Stimulated activated CD8-positive, alpha-beta memory T cell treated with anti-CD3 and anti-CD28 coated beads, Interleukin-2, amount 100 ng/mL, for 48 hours (primary cell): ENCODE measurements at places on chromosomes 6 and 20.
A peak's percentile ranks its signal among the peaks of the same experiment; 100 is the strongest.

DNA sequence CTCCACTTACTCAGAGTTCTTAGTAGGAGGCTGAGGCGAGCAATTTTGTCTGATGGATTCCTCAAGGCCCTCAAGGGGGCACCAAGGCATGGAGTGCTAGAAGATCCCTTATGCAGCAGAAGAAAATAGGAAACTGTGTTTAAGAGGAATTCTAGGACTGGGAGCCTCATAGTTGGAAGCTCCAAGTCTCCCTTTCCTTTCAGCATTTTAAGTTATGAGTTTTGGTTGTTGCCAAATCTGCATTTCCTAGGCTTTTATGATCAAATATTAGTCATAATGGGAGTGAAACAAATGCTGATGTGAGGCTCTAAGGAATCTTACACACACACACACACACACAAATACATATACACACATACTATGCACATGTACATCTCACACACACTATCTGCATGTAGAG is 714.0 kb downstream of the UTRN start:
- DNase-seq: no peak

- DNase-seq: no peak
Measured at GRCh38 chr6:111228094-111228493, 140.8 kb downstream of the SLC16A10 start.

DNA sequence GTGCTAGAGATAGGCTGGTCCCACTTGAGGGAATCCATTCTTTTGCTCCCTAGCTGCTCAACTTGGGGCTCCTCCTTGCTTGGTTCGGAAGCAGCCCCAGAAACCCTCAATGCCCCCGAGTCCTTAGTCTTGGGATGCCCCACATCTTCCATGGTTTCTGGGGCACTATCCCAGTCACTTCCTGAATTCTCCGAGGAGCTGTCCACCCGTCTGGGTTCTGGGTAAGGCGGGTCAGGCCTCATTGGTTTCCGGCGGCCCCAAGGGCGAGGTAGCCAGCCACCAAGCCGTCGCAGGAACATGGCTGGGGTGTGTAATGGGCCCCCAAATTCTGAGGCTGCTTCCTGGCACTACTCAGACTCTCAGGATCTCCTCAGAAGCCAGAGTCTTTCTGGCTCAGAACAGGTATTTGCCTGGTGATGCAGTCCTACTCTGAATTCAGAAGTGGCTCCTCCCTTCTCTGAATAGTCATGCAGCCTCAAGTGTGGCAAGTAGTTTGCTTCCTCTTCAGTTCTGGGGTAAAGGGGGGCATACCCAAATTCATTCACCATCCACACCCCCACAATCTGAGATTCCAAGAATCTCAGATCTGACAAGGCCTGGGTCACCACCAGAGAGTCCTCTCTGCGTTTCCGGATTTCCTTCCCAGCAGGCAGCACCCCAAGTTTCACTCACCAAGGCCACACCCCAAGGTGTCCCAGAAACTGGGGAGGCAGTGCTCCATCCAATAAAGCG is 763 bp downstream of the C6orf47 start:
- DNase-seq: peak; percentile 23

GRCh38 chr6:163585932-163586437 is 171.5 kb downstream of the QKI start:
- DNase-seq: no peak

GRCh38 chr6:147260091-147260490 is 55.9 kb downstream of the STXBP5 start:
- no peak for DNase-seq

- no peak for DNase-seq
Measured at GRCh38 chr6:158414851-158415262, 102.6 kb downstream of the TULP4 start.

DNA sequence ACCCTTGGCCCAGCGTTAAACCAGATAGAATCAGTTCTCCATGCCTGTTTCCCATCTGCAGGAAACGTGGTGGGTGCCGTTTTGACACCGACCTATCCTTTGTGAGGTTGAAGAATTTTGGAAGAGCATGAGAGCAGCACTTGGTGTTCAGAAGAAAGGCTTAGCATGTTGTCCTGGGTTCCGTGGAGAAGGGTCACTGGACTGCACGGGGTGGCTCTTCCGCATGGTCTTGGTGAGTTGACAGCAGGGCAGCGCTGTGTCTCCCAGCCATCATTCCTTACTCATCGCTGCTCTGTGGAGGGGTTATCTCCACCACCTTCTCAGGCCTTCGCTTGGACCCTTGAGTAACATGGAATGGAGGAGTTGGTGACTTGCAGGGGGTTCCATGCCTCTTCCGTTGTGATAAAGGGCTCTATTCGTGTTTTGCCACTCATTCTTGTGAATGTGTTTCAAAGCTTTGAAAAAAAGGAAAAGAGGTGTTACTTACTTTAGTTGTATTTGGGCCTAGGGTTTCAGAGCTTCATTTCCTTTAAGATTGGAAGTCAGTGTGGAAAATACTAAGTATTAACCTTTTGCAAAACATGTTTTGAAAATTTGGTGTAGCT is 8.2 kb downstream of the HIVEP1 start:
- DNase-seq: no peak

DNA sequence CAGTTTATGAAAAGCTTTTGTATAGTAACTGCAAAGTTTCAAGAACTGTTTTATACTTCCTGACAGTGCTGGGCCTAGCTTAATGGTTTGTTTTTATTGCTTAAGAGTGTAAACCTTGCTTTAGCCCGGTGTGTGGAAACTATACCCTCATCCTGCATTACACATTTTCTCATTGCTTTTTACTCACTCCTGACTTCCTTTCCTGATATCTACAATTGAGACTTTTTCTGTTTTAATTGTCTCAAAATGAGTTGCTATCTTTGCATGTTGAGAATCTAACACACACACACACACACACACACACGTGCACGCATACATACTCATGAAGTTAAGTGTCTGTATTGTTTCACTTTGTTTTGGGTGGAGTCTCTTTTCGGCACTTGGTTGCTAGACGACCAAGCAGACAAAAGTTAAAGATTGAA is 16.7 kb downstream of the BMP2 start:
- DNase-seq: no peak

DNA sequence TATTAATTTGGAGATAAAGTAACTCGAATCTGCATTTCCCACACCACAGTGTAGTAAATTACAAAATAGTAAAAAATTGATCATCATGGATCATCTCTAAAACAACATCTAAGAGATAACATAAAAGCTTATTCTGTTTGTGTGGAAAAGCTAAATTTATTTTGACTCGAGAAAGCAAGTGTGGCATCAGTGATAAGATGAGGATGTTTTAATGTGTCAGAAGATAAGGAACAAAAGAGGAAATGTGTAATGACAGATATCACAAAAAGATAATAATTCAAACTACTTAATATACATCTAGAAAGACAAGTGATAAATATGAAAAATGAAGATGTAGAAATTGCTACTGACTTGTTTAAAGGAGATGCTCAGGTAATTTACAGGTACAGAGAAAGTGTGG is 74.1 kb downstream of the DNAH8 start:
- no peak for DNase-seq

- no peak for DNase-seq
Measured at GRCh38 chr6:73363537-73363875, 1.0 kb downstream of the KHDC3L start.

- DNase-seq: peak; percentile 39
Measured at GRCh38 chr6:145735356-145736165, at the start of gene EPM2A. Gene EPM2A (minus strand): TSS chr6:145735520. CDS start chr6:145735498, 22 bp downstream.

DNA sequence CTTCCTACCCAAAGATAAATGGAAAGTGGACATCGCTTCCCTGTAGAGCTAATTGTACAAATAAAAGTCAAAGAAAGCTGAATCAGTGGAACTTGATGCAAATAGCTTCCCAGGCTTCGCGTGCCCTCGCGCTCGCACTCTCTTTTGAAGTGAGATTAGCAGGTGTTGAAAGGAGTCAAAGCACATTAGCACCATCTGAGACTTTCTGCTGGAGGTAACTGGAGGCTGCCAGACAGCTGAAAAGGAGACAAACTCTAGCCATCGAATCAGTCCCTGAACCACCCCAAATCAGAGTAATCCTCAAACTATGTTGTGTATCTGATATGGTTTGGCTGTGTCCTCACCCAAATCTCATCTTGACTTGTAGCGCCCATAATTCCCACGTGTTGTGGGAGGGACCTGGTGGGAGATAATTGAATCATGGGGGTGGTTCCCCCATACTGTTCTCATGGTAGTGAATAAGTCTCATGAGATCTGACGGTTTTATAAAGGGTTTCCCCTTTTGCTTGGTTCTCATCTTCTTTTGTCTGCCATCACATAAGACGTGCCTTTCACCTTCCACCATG is 23.7 kb downstream of the SULF2 start:
- DNase-seq: no peak

- no peak for DNase-seq
Measured at GRCh38 chr20:39563349-39563748, 601.2 kb downstream of the DHX35 start.

GRCh38 chr20:4326195-4327065 is 311.1 kb upstream of the RNF24 start:
- no peak for DNase-seq

DNA sequence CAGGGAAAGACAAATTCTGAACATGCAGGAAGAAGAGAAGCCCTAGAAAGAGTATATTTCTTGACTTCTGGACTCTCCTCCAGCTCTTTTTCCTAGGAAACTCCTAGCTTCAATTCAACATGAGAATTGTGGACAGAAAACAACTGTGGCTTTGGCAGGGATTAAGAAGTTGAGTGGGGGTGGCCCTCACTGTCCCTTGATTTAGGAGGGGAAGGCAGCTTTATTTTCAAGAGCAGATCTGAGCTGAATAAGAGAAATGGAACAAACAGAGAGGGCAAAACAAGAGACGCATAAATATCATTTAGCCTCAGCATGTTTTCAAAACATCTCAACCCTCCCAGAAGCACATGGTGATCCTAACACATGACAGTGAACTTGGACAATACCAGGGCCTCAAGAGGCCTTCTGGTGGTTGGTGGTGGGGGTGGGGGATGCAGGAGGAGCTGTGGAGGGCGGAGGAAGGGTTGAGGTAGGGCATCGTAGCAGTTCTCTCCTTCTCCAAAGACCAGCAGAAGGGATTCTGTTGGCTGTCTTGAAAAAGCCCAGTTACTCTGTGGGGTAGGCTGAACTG is 21.1 kb upstream of the TAGAP start:
- no peak for DNase-seq

DNA sequence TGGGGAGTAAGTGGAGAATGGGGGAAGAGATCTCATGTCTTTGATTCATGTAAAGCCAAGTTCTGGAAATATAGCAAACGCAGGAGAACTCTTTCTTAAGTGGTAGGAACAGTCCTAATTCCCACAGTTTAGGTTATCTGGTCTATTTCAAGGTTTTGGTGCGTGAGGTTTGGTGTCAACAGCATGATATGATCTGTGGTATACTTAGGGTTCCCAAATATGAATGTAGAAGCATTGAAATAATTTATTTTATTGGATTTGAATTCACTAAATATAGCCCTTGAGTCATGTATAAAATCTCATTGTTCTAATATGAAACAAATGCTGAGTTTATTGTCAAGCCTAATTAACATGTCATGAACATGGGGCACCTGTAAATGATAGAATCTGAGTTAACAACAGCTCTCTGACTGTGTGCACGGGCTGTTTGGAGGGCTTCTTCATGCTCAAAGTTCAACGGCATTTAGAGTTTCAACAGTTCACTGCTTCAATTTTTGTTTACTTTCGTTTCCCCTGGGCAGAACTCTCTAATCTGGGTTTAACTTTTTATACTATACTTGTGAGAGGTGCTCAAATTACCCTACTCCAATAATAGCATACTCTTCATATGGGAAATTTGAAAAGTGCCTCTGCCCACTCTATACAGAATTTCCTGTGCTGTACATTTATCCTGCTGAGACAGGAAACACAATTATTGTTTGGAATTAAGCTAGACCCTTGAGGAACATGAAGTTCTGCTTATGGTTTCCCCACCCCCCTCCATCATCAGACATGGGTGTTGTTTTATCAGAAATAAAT is 236.3 kb upstream of the ZNF217 start:
- no peak for DNase-seq

- DNase-seq: no peak
Measured at GRCh38 chr20:4720977-4721349, 746 bp upstream of the PRND start.

- DNase-seq: no peak
Measured at GRCh38 chr6:125931733-125932450, 24.7 kb upstream of the HINT3 start.

- DNase-seq: no peak
Measured at GRCh38 chr6:42404484-42404883, 47.2 kb downstream of the TRERF1 start.

- no peak for DNase-seq
Measured at GRCh38 chr6:20028143-20028542, 184.1 kb downstream of the MBOAT1 start.

GRCh38 chr6:152720974-152721373 is 23.3 kb downstream of the MYCT1 start:
- DNase-seq: no peak

- no peak for DNase-seq
Measured at GRCh38 chr20:35716330-35716729, 17.1 kb downstream of the ROMO1 start.
